A549 treated with CORT108297 at 1 μM for 4 hours (cell line): ENCODE measurements at places on chromosomes 2 and 18. TPM values are rescaled to one million over a fixed set of nuclear protein-coding genes. Genes with fewer than 3 reads are reported as not detected.

The SKOR2 gene
- not detected in 5 replicates for total RNA-seq

The CNDP1 gene
- total RNA-seq = not detected in 5 replicates

The EIF2AK3 gene
- total RNA-seq = 14.6 to 21.1 TPM (median 19.3 TPM) in 5 replicates

The CYS1 gene
- 0.81 to 1.8 TPM (median 1.3 TPM) in 5 replicates for total RNA-seq

The ST8SIA5 gene
- total RNA-seq = 0.03 to 0.05 TPM in 2 of 5 replicates, not detected in the others

The SLC5A7 gene
- not detected in 5 replicates for total RNA-seq
